ENCODE measurements at places on chromosomes 11 and 22.

DNA sequence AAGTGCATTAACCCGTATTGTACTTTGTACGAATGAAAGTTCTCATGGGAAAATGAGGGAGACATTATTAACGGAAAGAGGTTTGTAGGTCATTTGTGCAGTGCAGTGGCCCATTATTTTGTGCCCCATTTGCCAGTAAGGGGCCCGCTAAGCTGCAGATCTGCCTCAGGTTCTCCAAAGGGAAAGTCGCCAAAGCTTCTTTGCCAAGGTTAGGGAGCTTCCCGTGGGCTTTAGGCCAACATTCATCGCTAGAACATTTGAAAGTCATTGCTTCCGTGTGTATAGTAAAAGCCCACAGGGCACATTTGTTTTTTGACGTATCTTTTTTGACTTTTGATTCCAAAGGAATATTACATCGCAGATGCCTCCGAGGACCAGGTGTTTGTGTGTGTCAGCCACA, 61.0 kb upstream of the SORL1-AS1 start:
- DNase-seq, result no peak

GRCh38 chr11:56700914-56701485, 2.1 kb downstream of the OR9G1 start:
- no peak for DNase-seq

DNA sequence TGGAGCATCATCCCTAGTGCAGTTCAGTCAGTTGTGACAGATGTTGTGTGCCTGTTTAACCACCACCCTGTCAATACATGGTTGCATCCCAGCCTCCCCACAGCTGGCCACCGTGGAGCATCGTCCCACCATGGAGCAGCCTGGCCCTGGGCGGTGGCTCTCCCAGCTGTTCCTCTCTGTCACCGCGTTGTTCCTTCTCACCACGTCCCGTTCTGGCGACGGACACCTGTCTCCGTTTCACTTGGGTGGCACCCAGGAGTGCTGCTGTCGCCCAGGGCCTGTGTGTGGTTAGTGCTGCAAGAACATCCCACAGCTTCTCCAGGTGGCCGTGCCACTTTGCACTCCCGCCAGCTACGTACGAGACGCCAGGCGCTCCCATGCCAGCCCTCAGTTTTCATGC, 26.5 kb downstream of the MUC6 start:
- no peak for DNase-seq

DNA sequence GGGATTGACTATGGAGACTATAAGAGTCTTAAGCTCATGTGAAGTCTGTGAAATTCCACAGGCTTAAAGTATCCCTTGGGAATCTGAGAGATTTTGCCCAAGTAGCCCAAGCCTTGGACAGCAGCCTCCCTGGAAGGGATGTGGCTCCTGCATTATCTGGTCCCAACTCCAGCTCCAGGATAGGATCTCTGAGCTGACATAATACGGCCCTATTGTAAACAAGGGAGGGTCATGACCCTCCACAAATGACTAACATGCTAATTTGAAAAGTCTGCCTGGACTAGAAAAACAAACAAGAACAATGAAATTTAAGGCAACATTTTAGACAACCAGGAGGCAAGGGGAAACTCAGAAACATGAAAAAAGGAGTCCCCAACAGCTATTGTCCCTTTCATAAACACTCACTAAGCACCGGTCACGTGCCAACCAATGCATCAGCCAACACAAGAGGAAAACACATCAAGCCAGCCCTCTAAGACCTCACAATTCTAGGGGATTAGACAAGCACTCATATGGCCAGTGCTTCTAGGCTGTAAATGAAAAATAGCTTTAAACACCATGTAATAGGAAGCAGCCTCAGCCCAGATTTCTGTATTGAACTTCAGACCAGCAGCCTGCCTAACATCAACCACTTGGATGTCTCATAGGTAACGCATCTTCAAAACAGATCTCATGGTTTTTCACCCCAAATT, 101.2 kb upstream of the TIMP3 start:
- DNase-seq, result no peak

- DNase-seq, result peak; percentile 71
These were observed 6.6 kb upstream of the SSTR3 start for GRCh38 chr22:37218771-37219411.

- DNase-seq, result no peak
These were observed 112.2 kb upstream of the B3GAT1 start for GRCh38 chr11:134524201-134524600.

GRCh38 chr11:23679041-23679440, 817.8 kb upstream of the LUZP2 start:
- DNase-seq, result no peak

DNA sequence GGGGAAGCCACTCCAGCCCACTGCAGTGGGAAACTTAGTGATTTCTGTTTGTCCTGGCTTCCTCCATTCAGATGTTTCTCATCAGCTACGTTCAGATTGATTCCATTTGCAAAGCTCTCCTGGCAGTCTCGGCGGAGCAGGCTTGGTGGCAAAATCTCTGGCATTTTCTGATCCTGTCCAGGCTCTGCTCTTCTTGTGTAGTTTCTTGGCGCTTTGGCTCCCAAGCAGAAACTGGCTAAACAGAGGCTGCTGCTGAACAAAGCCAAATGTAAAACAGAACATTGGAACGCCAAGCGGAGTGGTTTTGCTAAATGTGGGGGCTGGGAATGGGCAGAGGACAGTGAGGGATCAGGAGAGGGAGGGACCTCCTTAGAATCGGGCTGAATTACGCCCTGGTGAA, 36.7 kb downstream of the ADAMTS8 start:
- no peak for DNase-seq

DNA sequence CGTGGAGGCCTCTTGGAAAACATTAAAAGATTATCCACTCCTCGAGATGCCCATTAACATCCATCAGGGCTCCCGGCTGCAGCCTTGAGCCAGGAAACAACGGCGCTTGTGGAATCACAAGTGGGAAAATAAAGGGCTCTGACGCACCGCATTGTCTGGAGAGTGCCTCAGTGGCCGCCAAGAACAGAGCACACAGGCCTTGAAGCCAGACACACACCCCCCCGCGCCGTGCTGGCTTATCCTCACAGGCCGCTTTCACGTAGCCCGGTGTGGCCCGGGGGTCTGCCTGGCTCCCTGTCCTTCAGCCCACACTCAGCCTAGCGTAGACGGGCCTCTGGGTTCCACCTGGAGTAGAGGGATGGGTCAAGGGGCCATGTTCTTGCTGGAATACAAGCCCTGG, 1020.5 kb downstream of the BRD1 start:
- DNase-seq, result no peak

DNA sequence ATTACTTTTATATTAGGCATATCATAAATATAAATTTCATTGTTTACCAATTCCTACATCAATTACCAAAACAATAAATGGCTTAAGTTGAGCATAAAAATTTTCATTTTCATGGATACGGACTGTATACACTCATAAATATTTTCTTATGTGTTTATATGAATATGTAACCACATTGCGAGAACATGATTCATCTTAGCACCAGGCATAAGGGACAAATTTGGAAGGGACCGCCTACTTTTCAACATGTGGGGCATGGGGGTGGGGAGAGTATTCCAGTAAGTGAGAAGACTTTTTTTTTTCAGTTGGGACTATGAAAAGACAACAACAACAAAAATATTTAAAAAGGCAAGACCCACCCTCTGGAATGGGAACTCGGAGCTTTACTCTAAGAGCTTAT, 296.1 kb downstream of the RAB38 start:
- no peak for DNase-seq

- no peak for DNase-seq
These were observed 20.2 kb downstream of the RFPL1 start for GRCh38 chr22:29458551-29458950.

DNA sequence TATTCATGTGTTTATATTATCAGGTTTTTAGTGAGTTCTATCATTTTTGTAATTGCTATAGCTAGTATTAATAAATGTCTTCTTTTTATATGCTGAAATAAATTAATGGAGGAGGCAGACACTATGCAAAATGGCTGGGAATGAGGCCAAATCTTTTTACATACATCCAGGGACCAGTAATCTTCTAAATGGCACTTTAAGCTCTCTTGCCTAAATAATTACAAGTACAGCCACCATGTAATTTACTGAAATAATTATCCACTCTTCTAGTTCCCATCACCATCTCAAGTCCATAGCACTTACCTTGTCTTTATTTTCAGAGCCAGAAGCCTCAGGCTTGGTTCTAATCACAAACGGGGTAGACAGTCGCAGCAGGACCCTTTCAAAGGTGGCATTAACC, 79.1 kb downstream of the GUCY1A2 start:
- DNase-seq, result no peak

DNA sequence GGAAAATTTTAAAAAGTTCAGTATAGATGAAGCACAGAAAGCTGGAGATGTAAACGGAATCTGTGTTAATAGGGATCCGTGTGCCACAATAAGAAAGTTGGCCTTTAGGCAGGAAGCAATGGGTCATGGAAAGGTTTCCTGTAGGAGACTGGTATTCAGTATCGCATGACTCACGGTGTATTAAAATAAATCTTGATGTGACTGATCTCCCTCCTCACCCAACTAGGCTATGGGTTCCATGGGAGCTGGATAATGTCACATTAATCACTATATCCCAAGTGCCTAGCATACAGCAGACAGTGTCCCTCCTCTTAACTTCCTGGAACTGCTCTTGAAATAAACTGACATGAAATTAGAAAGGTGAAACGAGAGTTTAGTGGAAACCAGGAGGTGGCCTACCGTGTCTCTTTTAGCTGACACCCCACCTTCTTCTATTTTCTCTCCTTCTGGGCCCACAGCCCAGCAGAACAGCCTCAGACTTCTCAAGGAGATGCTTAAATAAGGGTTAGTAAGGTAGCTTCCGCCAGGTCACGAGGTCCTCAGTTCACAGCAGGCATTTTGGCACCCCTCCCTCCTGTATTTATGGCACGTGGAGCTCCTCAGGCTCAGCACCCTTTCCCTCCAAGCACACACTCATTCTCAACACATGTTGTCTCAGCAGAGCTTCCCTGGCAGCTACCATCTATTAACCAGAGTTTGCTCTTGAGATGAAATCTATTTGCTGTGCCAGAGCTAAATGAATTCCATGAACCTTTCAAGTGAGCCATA, 118.8 kb downstream of the NXPE2 start:
- DNase-seq, result no peak

DNA sequence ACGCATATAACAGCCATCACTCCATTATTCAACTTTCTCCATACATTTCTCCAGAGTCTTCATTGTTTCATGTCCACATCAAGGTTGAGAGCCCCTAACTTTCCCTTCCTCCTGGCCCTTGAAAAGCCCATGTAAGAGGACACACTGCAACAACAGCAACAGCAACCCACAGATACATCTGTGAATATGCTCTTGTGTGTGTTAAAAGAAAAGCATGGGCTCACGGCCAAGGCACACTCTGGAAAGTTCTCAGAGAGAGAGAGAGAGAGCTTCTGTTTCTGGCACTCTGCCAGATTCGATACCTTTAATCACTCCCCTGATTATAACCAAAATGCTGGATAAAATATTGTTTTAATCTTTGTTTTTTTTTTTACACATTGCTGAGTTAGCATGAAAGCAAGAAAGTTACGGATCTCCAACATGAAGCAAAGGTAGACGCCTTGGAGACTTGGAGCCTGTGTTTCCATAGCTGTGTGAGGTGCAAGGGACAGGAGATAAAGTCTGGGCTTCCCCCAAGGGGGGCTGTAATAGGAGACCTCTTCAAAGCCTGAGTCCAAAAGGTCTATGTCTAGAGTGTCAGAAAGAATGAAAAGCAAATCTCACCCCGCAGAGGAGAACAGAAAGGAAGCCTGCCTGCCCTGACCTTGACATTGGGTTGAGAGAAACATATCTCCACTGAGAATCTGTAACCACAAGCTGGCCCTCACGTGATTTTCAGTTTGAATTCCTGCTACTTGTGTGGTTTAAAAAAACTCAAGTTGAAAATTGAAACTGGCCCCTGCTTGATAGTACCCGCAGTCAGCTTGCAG, 33.7 kb upstream of the MPPED1 start:
- DNase-seq, result peak; percentile 50

GRCh38 chr11:9573775-9574621, 528 bp downstream of the WEE1 start:
- peak; percentile 31 for DNase-seq

- DNase-seq, result no peak
These were observed 49.2 kb downstream of the PAK1 start for GRCh38 chr11:77424644-77425043.

- no peak for DNase-seq
These were observed 21.4 kb downstream of the PANX1 start for GRCh38 chr11:94150056-94150455.

DNA sequence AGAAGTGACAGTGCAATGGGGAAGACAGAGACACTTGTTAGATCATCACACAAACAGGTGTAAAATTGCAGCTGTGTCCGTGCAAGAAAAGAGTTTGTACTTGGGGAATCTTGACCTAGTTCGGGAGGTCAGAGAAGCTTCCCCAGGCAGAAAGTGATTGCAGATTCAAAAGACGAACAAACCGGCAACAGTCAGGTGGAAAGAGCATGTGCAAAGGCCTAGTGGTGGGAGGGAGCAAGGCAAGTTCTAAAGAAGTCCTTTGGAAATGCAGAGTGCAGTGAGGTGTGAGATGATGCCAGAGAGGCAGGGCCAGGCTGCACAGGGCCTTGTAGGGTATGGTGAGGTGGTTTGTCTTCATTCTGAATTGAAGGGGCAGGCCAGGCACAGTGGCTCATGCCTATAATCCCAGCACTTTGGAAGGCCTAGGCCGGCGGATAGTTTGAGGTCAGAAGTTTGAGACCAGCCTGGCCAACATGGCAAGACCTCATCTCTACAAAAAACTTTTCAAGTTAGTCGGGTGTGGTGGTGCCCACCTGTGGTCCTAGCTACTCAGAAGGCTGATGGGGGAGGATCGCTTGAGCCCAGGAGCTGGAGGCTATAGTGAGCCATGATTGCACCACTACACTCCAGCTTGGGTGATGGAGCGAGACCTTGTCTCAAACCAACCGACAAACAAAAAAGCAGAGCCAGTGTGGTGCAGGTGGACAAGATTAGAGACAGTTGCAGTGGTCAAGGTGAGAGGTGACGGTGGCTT, 1.9 kb upstream of the ESS2 start:
- DNase-seq, result no peak

DNA sequence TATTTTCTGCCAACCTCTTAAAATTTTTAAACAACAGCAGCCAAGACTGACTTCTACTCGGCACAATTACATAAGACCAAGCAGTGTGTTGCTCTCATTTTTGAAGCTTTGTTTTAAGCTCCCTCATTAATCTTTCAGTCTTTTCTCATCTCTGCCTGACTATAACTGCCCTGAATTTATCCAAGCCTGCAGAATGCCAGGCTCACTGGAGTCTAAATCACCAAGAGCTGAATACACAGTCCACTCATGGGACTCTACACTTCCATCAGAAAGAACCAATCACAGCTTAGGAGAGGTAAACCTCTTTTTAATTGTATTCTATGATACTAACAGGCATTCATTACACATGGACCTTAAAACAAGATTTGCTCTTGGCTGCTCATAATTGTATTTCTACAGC, 178.7 kb downstream of the CADM1 start:
- no peak for DNase-seq

GRCh38 chr11:60170566-60170965, 12.3 kb downstream of the MS4A6A start:
- DNase-seq, result no peak

DNA sequence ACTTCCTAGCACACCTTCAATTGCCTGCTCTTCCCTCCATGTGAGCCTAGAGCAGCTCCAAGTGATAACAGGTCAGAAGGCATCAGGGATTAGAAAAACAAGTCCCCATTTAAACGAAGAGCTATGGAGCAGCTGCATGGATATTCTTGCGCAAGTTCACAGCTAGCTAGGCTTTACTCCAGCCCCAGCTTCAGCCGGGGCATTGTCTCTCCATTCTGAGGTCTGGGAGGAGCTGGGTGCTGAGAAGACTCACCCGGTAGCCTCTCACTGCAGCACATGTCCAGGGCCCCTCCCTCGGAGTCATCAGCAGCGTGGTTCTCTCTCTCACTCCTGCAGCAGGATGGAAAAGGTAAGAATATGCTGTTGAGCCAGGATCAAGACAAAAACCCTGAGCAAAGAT, 26.0 kb downstream of the PTPN5 start:
- no peak for DNase-seq
